A673 (cell line): ENCODE measurements at places on chromosomes 13 and 19. TPM values are rescaled to one million over a fixed set of nuclear protein-coding genes. Genes with fewer than 3 reads are reported as not detected.

SYNGR4 gene
- 0.50 TPM in 1 of 2 replicates, not detected in the other for total RNA-seq

KRTDAP gene
- total RNA-seq = not detected in 2 replicates

DNA sequence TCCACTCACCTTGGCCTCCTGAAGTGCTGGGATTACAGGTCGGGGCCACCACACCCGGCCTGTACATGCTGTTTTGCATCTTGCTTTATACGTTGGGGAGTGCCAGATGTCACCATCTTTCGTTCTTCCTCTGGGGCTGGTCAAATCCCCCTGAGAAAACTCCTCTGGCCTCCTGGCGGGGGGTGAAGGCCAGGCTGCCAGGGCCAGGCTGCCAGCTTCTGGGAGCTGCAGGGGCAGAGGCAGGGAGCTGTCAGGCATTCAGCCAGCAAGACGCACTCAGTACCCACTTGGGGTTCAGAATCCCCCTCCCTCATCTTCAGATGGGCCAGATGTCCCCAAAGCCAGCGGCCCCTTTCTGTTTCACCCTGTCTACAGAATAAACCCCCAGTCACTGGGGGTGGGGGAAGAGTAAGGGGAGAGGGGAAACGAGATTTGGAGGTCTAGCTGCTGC lies 16.1 kb downstream of the ZSWIM9 start:
- DNase-seq = no peak

DNA sequence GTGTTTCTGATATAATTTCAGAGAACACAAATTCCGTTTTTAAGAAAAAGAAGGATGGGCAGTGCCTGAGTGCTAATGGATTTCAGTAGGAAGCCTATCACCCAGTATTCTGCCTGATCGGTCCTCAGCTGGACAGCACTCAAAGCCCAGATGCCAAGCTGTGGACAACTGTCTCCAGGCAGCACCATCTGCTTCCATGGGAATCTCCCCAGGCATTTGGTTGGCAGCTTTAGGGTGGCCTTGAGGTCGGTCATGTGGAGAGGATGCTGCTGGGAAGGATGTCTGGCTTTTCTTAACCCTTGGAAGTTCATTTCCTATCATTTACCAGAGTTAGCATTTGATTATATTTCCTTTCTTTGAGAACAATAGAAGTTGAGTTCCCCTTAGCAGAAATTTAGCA lies 311.7 kb downstream of the TBC1D4 start:
- DNase-seq = peak; percentile 9

DNA sequence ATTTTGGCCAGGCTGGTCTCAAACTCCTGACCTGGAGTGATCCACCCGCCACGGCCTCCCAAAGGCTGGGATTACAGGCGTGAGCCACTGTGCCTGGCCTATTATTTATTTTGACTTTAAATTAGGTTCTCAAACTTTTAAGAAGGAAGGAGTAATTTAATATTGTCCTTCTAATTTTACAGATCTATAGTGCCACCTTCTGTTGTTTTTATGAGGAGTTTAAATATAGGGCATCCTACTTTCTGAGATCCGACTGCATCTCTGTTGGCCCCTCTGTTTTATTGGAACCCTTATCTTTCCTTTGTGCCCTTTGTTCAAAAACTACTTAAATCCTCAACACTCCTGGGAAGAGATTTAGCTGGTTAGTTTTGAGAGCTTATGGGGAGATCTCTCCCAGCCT lies 25.4 kb upstream of the ZMYM5 start:
- DNase-seq = peak; percentile 43

DNA sequence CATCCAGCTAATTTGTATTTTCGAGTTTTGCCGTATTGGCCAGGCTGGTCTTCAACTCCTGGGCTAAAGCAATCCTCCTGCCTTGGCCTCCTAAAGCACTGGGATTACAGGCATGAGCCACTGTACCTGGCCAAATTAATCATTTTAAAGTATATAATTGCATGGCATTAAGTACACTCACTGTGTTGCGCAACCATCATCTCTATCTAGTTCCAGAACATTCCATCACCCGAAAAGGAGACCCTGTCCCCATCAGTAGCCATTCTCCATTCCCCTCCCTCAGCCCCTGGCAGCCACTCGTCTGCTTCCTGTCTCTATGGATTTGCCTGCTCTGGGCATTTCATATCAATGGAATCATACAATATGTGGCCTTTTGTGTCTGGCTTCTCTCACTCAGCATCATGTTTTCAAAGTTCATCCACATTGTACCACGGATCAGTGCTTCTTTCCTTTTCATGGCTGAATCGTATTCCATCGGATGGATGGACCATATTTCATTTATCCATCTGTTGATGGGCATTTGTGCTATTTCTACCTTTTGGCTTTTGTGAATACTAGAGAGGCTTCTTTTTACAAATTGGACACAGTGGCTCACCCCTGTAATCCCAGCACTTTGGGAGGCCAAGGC lies 13.1 kb downstream of the PGPEP1 start:
- DNase-seq = no peak
